AG10803 (cell line): ENCODE measurements at places on chromosomes 2 and 18.

DNA sequence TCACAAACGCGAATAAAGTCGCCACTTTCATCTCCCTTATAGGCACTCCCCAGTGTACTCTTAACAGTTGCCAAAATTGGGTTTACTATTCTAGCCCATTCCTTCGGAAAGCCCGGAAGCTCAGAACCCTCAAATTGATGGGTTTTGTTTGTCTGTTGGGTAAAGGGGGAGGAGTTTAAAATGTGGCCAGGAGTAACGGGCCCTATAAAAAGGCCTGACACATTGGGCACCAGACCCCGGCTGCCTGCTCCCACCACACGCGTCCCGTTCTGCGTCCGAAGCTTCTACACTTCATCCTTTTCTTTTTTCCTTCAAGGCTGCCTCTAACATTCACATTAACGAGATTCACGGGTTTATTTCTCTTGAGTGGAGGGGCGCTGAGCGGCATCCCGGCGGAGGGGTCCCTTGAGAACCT lies 837 bp downstream of the NHEJ1 start:
- DNase-seq: no peak

- DNase-seq: no peak
Measured at GRCh38 chr2:48619526-48619925, 1.9 kb downstream of the GTF2A1L start.

GRCh38 chr2:110180036-110180435 lies 24.8 kb downstream of the NPHP1 start:
- DNase-seq: no peak

DNA sequence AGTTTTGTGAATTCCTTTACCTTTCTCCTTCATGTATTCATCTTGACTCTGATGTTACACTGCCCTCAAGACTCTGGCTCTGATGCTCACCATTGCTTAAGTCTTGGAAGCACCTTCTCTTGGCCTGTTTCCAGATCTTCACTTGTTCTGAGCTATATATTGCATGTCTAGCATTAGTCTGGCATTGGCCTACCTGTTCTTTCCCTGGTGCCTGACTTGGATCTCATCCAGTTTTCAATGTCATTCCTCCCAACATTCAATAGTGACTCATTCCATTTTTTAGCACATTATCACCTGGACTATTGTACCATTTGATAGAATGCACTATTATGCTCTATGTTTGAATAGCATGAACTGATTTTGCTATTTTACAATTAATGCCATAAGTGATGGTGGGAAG lies 127.3 kb upstream of the NYAP2 start:
- DNase-seq: no peak

- peak; percentile 15 for DNase-seq
Measured at GRCh38 chr2:220275454-220275853, 648.0 kb downstream of the SLC4A3 start.

GRCh38 chr2:212384027-212384426 lies 154.6 kb downstream of the ERBB4 start:
- no peak for DNase-seq

DNA sequence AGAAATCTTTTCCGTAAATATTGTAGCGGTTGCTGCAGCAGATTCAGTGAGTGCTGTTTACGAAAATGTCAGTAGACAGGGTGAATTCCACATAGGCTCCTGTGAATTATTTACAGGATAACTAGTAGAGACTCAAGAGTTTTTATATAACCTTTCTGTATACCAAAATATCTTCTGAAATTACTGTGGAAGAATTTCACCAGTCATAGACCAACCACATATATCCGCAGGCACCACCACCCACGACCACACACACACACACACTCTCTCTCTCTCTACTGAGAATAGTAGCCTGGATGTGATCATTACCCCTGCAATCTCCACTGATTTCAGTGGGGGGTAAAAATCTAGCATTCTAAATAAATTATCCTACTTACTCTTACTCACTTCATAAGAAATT lies 341.8 kb downstream of the RBM43 start:
- DNase-seq: peak; percentile 18

GRCh38 chr2:162928356-162928755 lies 89.8 kb upstream of the KCNH7 start:
- peak; percentile 40 for DNase-seq

- DNase-seq: no peak
Measured at GRCh38 chr18:32771871-32772580, 797 bp downstream of the KLHL14 start.

DNA sequence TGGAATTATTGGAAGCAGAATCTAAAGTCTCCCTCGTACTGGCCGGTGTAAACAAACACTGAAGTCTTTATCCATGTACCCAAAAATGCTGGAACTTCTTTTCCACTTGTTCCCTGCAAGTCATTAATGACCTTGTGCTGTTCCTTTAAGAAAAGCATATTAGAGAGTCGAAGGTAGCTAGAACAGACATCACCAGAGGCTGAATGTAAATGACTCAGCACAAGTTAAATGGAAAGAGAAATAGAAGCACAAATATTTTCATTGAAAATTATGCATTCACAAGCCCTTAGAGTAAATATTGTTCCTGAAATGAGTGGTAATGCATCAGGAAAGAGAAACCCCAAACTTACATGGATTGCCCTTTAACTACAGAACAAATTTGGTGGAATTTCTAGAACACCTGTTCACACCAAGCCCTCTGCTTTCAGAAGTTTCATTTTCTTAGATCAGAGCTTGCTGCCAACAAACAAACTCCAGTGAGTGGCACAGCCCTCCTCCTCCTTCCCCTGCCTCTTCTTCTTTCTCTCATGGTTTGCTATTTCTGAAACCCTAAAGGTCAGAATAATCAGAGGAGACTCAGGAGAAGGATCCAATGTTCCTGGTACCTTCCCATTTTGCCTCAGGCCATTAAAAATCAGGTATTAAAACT lies 264.3 kb downstream of the TXNL1 start:
- DNase-seq: no peak

DNA sequence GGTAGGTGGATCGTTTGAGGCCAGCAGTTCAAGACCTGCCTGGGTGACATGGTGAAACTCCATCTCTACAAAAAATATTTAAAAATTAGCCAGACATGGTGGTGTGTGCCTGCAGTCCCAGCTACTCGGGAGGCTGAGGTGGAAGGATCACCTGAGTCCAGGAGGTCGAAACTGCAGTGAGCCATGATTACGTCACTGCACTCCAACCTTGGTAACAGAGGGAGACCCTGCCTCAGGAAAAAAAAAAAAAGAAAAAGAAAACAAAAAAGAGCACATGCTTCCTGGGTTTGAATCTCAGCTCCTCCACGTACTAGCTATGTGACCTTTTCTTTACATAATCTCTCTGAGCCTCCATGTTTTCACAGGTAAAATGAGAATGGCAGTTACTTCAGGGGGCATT lies 107.5 kb upstream of the STPG4 start:
- DNase-seq: no peak

DNA sequence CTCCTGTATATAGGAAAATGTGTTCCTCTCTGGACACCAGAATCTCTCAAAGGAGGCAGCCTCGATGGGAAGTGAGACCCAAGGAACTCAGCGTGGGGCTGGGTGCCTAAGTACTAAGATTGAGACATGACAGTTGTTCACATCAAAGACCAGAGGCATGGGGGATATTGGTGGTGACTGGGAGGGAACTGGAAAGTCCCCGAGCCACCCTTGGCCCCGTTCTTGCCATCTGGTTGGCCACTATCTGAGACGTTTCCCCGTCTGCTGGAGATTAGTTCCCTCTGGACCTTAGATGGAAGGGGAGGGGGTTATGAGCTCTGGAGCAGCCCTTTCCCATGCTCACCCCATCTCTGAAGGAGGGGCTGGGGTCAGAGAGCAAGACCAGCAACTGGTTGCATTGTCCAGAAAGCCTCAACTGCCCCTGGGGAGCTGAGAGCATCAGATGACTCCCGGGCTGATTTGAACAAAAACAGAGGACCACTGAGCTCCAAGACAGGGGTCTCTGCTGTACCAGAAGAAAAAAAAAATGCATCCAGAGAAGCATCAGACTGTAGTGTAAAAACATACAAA lies 11.8 kb downstream of the FBLN7 start:
- no peak for DNase-seq

GRCh38 chr2:209773377-209773776 lies 1.7 kb downstream of the UNC80 start:
- no peak for DNase-seq

DNA sequence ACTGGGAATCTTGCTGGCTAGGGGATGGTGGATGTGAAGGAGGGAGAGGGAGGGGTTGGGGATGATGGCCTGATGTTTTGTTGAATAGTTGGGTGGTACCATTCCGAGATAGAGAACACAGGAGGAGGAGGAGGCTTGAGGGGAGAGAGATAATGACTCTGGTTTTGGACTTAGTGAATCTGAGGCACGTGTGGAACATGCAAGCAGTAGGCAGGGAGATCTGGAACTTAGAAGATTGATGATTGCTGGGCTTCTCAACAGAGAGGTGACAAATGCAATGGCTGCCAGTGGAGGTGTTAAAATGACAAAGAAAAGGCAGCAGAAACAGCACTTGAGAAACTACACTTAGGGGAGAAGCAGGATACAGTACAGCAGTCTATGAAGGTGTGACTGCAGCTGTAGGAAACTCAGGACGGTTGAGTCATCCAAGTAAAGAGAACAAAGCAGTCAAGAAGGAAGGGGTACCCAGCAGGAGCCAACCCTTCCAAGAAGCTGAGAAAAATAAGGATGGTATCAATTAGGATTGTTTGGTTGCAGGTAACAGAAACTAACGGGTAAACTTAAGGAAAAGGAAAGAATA lies 221.4 kb upstream of the FBXO11 start:
- no peak for DNase-seq

DNA sequence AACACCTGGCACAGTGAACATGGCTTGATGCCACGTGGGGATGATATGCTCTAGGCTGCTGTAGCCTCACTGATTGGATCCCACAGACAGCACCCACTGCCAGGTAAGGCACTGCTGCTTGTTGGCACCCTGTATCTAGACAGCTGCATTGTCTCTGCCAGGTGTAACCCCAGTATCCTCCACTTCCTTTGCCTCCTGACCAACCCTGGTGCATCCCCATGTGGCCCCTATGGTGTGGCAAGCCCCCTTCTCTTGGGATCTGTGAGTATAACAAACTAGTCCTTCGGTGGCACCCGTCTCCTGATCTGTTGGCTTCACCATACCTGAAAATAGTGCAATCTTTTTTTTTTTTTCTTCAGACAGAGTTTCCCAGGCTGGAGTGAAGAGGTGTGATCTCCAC lies 11.1 kb downstream of the TEX51 start:
- DNase-seq: no peak

DNA sequence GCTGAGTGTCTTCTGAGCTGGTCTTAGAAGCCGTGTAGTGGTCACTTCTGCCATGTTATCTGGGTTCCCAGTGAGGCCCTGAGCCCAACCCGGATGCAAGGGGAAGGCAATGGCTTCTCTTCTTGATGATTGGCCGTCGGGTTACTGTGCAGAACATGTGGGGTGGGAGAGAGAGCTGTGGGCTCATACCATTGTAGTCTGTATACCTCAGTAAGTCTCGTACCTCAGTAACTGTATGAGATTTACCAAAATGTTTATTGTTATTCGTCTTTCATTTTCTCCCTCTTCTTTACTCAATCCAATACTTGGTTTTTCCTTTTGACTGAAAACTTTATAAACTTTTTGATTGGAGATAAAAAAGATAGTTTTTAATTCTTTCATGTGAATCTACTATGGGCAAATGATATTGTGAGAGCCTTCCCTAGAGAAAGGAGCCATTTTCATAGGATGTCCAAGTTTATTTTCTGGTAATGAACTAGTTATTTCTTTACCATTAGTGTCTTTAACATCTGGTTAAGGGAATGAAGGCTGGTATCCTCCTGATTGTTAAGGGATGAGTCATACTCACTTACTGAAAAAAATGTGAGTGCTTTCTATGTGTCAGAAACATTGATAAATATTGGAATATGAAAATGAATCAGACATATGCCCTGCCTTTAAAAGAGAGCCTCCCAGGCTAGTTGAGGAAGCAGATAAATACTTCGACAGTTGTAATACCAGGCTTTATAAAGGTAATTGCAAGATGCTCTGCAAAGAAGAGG lies 129.9 kb downstream of the PRPF40A start:
- peak; percentile 45 for DNase-seq

- DNase-seq: no peak
Measured at GRCh38 chr2:98219152-98219551, 127.1 kb upstream of the CNGA3 start.

- DNase-seq: no peak
Measured at GRCh38 chr2:96877042-96877451, 7.2 kb upstream of the SEMA4C start.

DNA sequence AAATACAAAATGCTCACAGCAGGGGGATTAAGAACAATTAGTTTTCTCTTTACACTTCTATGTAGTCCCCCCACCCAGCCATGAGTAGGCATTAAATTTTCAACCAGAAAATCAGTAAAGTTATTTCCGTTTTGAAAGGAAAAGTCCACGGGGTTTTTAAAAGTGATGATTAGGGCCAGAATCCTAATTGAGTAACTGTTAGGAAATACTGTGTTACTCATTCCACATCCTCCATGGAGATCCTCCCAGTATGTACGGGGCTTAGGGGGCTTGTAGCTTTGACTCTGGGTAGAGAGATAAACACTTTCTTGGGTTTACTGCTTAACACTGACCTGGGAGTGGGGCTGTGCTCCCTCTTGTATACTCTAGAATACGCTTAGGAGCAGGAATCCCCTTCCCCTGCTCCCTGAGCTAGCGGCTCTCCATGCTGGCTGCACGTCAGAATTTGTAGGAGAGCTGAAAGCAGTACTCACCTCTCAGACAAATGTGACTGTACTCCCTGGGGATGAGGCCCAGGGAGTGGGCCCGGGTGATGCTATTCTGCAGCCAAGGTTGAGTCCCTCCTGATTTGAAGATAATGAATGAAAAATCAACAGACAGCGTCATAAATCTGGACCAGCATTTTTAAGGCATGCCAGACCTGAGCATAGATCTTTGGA lies 100.5 kb downstream of the SLC4A3 start:
- DNase-seq: no peak

GRCh38 chr2:226440127-226440918 lies 359.3 kb downstream of the IRS1 start:
- peak; percentile 82 for DNase-seq

GRCh38 chr18:27956001-27956640 lies 220.8 kb downstream of the CDH2 start:
- DNase-seq: no peak

DNA sequence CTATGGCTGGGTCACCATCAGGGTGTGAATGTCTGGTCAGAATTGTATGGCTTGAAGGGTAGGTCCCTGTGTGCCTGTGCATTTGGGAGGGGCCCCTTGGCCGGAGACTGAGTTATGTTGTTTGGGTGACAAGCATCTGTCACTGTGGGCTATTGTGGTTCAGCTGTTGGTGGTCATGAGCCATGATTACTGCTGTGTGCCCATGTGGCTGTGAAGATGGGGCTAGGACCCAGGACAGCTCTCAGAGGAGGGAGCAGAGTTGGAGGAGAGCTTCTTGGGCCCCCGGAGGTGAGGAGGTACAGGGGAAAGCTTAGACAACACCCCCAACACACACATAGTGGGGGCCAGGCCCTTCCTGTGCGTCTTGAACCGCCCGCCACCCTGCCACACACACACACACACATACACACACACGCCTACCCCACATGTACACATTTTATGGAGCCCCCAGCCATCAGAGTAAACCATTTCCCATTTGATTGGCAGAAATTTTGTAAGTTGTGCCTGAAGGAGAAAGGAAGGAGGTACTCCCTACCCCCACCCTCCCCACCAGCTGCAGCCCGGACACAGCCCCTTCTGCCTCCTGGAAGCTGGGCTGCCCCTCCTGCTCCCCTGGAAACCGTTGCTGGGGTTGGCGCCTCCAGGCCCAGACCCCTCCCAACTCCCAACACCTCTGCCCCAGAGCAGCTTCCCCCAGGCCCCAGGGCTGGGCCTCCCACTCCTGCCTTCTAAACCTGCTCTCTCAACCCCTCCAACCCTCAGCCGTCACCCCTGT lies 2.0 kb downstream of the GAREM2 start:
- no peak for DNase-seq
